ENCODE measurements at places on chromosomes 2 and 18.

DNA sequence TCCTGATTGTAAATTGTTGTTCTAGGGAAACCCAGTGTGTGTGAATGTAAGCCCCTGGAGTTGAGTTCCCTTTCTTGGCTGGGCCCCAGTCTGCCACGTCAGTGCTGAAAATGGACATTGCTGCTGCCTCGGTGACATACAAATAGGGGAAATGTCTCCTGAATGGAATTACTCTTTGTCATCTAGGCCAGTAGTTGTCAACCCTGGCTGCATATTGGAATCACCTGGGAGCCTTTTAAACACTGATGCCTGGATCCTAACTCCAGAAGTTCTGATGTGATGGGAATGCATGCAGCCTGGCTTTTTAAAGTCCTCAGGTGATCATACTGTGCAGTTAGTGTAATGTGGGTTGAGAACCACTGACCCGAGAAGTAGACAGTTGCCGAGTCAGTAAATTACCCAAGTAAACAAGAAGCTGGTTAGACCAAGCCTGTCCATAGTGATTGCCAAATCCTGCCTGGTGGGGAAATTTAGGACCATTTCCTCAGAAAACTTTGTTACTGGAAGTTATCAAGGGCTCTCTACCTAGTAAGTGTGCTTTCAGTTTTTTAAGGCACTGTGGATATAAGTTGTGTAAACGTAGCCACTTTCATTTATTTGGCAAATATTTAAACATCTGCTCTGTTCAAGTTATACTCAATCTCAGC, 27.6 kb upstream of the IL1R1 start:
- no peak for DNase-seq

DNA sequence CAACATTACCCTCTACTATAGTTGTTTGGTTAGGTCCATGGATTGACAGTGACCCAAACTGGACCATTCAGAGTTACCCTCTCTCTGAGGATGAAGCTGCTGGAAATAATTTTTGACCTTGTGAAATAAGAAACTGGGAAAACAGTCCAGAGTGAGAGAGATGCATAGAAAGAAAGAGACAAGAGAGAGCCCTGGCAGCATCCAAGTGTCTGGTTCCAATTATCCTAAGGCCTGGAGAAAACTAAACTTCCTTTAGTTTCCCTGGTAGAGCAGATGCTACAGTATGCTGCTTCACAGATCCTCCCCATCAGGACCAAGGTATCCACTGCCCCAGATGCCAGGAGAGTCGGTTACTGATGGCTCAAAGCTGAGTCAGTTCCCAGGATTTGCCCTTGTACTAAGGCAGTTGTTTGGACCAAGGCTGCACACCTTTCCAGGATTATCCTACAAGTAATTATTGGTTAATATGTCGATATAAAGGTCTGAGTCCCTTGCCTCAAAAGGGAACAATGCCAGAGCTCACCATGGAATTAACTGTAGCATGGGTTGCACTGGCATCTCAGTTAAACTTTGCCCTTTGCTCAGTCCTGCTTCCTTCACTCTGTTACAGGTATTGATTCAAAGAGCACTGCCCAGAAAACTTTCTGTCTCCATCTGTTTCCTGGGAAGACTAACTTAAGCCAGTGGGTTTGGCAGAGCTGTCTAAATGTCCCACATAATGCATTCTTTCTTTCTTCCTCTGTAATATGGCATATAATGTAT, 14.6 kb upstream of the CHN1 start:
- no peak for DNase-seq

DNA sequence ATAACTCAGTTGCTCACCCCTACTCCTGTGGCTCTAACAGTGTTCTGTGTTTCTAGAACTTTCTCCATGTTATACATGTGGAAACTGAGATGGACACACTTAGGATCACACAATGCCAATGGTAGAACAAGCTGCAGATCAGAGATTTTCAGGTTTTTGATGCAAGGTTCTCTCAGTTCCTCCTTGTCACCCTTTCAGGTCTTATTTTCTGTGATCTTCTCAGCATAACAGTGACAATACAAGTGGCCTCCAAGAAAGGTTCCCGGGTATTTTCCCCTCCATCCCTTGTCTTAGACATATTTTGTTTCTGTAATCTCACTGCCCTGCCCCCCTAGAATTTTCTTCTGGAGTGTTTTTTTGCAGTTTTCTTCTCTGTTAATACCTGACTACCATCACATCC, 6.2 kb upstream of the MGAT5 start:
- DNase-seq, result no peak

- no peak for DNase-seq
Observed at GRCh38 chr2:198890490-198890889, 567.2 kb downstream of the SATB2 start.

- DNase-seq, result no peak
Observed at GRCh38 chr18:54268751-54269150, 566 bp upstream of the POLI start.

DNA sequence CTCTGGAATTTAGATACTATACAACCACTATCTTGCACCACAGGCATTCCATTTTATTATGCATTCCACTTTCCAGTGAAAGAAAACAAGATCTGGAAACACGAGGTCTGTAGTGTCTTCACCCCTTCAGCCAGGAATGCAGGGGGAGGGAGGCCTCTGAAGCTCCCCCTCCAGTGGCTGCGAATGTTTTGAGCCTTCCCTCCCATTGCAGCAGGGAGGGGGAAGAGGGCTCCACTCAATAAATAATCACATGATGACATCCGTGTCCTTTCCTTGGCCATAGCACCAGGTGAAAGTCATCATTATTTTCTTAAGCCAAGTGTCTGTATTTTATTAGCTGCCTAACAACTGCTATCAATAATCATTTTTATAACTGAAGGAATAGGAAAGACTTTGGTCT, 38.6 kb downstream of the ALPK2 start:
- DNase-seq, result no peak

DNA sequence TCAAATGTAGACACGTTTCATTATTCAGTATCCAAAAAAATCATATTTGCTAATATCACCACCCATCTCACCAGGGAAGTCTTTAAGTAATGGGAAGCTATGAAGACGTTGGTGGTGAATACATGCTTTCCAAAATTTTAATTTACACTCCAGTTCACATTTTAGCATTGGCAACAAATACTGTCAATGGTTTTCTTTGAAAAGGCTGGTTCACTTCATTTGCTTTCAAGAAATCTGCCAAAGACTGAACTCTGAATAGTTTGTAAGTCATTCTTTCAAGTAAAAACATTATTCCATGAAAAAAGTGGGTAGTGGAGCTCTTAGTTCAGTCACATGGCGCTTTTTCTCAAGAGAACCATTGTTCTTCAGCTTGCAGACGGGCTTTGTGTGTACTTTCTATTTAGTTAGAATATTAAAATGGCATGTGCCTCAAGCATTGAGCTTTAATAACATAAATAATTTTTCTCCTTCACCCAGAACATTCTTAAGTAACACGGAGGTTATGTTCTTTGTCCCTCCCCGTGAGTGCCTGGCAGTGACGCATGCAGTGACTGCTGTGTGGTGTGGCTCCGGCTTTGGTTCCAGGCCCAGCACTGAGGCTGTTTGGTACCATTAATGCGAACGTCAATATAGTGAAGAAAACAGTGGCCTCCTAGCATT, 300.0 kb upstream of the HDAC4 start:
- no peak for DNase-seq

GRCh38 chr2:235663875-235664274, 170.0 kb downstream of the AGAP1 start:
- DNase-seq, result no peak

GRCh38 chr2:239009589-239009961, 161.7 kb downstream of the TWIST2 start:
- no peak for DNase-seq

GRCh38 chr2:68309426-68309825, 10.3 kb downstream of the CNRIP1 start:
- no peak for DNase-seq

DNA sequence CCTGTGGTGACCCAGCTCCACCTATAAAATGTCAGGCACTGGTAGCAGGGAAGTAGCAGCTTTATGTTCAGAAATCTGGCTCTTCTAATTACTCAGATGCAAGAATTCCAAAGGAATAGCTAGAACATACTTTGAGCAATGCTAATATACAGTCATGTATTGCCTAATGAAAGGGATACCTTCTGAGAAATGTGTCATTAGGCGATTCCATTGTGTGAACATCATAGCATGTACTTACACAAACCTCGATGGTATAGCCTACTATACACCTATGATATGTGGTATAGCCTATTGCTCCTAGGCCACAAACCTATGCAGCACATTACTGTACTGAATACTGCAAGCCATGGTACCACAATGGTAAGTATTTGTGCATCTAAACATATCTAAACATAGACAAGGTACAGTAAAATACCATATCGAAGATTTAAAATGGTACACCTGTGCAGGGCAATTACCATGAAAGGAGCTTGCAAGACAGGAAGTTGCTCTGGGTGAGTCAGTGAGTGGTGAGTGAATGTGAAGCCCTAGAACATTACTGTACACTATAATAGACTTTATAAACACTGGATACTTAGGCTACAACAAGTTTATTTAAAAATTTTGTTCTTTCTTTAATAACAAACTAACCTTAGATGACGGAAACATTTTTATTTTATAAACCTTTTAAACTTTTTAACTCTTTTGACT, 50.3 kb upstream of the ETAA1 start:
- no peak for DNase-seq

DNA sequence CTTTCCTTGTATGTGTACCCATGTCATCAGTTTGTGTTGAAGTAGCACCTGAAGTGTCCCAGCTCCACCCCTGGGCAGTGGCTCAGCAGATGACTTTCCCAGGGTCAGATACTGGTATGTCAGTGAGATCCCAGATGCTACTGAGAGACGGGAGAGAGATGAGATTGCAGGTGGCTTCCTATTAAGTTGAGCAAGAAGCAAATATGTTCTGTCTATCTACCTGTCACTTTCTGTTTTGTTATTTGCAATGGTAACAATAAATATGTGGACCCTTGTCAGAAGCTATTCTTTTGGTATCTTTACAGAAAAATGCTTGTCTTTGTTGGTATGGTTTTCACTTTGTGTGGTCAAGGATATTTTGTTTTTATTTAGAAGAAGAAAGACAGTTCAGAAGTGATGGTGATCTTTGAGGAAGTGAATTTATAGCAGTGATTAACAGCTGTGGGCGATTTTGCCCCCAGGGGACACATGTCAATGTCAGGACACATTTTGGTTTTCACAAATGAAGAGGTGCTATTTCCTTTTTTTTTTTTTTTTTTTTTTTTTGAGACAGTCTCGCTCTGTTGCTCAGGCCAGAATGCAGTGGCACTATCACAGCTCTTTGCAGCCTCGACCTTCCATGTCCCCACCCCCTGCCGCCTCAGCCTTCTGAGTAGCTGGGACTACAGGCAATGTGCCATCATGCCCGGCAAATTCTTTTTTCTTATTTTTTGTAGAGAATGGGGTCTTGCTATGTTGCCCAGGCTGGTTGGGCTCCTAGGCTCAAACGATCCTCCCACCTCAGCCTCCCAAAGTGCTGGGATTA, 21.4 kb downstream of the MGAT5 start:
- DNase-seq, result no peak

DNA sequence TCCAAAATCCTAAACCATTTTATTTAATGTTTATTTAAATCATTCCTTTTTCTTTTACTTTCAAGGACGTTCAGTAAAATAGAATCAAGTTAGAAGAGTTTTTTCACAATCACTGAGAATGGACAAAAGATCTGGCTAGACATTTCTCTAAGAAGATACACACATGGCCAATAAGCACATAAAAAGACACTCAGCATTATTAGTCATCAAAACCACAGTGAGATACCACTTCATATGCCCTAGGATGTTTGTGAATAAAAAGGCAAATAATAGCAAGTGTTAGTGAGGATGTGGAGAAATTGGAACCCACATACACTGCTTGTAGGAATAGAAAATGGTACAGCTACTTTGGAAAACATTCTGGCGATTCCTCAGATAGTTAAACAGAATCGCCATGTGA, 76.1 kb downstream of the RHBDD1 start:
- DNase-seq, result no peak

- no peak for DNase-seq
Observed at GRCh38 chr18:50671376-50671775, 111.5 kb downstream of the MAPK4 start.

DNA sequence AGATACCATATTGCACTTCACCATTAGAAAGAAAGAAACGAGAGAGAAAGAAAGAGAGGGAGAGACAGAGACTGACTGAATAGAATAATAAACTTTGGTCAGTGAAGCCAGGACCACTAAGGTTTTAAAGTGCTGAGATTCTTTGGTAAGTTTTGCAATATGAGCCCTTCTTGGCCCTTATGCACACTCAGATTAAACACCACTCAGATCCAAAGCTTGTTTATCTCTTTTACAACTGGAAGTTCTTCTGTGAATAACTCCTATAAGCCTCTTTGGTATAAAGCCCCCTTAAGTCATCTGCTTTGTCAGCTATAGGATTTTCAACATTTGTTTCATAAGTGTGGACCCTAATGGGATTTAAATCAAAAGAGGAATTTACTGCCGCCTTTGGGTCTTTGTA, 40.8 kb downstream of the PID1 start:
- DNase-seq, result no peak

- DNase-seq, result no peak
Observed at GRCh38 chr18:78978349-78979055, 1.1 kb upstream of the SALL3 start.

Data from HCT116 (cell line).